ENCODE measurements at places on chromosomes 5 and 9.

DNA sequence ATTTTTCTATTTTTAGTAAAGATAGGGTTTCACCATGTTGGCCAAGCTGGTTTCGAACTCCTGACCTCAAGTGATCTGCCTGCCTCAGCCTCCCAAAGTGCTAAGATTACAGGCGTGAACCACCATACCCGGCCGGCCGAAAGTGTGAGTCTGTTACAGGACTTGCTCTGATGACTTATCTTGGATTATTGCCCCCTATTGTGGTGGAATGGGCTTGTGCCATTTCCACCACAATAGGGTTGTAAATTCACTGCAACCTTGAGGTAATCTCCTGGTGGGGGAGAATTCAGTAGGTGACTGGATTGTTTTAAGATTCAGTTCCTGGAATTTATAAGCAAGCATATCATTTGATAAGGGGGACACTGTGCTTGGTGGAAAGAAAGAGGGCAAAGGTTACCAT is 15.0 kb upstream of the HMGCR start:
- DNase-seq: no peak

DNA sequence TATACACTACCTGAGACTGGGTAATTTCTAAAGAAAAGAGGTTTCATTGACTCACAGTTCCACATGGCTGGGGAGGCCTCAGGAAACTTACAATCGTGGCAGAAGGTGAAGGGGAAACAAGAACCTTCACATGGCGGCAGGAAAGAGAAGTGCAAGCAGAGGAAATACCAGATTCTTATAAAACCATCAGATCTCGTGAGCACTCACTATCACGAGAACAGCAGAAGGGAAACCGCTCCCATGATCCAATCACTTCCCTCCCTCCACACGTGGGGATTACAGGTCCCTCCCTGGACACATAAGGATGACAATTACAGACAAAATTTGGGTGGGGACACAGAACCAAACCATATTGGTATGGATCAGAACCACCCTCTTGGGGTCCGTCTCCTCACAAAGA is 44.2 kb upstream of the SPIN1 start:
- no peak for DNase-seq

- no peak for DNase-seq
These were observed 13.7 kb downstream of the POLK start for GRCh38 chr5:75525344-75525743.

DNA sequence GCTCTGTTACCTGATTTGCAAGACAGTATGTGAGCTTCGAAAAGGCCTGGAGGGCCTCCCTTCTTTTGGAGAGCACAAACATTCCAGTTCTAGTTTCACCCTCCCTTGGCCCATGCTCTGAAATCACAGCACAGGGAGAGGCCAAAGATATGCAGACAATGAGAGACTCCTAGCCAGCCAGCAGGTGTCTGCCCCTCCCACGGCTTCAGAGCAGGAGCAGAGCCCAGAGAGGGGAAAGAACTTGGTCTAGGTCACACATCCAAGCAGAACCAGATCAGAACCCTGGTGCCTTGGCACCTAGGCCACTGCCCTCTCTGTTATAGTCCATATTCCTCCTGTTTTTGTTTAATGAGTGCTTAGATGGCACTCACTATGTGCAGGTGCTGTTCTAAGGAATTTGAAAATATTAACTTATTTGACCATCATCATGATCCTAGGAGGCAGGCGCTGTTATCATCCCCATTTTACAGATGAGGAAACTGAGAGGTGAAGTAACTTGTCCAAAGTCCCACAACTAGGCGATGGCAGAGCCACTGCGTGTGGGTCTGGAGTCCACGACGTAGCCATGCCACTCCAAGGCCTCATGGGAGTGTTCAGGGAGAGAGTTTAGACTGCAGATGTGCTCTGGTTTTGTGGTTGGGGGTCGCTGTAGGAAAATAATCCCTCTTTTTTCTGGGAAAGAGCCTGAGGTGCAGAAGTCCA is 27.2 kb downstream of the TMOD1 start:
- peak; percentile 12 for DNase-seq

GRCh38 chr5:172048539-172049101 is 42.2 kb upstream of the FBXW11 start:
- DNase-seq: no peak

DNA sequence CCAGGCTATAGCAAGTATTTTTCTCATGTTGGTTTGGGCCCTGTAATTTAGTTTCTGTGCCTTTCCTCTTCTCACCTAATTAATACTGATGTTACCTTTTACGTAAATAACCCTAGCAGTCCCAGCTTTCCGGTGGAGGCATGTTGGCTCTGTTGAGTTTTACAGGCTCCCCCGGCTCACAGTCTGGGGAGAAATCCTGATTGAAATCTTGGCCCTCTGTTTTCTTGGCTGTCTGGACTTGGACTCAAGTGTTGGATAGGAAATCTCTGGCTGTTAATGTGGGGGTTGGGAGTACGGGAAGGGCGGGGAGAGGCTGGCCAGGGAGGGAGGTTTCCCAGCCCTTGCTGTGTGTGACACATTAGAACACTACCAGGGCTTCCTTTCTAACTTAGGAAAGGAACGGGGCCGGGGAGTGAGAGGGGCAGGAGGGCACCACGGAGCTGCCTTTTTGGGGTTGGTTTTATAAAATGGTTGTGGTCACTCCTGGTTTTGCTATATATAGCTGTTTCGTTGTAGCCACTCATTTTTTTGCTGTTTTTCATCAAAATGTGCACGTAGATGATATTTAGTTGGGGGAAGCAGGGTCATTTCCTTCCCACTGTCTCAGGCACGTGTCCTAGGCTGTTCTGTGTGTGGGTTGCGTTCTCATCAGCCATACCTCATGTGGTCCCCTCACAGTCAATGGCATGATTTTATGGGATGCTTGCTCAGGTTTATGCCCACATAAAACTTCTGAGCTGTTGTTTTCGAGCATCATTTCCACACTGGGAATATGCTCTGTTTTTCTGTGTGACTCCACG is 11.0 kb downstream of the TRIO start:
- peak; percentile 74 for DNase-seq
